ENCODE measurements at places on chromosomes 6 and 20.
A peak's percentile ranks its signal among the peaks of the same experiment; 100 is the strongest.

- no peak for DNase-seq
Measured at GRCh38 chr20:2132461-2132901, 30.9 kb downstream of the STK35 start.

DNA sequence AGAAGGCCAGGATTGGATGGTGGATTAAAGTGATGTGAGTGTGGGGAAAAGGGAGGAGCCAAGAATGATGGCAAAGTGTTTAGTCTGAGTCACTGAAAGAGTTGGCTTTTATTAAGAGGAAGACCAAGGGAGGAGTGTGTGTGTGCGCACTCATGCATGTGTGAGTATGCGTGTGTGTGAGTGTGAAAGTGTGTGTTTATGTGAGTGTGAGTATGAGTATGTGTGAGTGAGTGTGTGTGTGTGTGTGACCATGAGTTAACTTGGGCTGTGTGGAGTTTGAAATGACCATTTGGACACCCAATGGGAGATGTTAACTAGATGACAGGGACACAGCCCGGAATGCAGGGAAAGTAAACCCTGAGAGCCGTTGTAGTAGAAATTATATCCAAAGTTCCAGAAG lies 57.6 kb upstream of the EYA2 start:
- no peak for DNase-seq

GRCh38 chr6:41502917-41503671 lies 43.1 kb upstream of the FOXP4 start:
- DNase-seq: no peak

GRCh38 chr20:62058941-62059340 lies 6.7 kb downstream of the TAF4 start:
- DNase-seq: no peak

DNA sequence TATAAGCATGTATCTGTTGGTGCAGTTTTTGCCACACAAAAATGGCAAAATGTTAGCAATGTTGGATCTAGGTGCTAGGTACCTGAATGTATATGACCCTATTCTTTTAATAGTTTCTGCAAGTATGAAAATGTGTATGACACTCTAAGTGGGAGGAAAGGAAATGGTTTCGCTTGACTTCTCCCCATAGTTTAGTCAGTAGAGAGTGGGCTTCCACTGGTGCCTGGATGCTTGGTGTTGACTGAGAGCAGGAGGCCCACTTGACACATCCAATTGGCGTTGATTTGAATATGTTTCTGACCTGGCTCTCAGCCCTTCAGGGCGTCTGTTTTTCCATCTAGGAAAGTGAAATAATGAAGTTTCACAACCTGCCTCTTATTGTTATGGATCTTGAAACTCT lies 41.8 kb upstream of the GABRR1 start:
- peak; percentile 21 for DNase-seq

- DNase-seq: no peak
Measured at GRCh38 chr20:41221614-41222218, 84.4 kb downstream of the PLCG1 start.

DNA sequence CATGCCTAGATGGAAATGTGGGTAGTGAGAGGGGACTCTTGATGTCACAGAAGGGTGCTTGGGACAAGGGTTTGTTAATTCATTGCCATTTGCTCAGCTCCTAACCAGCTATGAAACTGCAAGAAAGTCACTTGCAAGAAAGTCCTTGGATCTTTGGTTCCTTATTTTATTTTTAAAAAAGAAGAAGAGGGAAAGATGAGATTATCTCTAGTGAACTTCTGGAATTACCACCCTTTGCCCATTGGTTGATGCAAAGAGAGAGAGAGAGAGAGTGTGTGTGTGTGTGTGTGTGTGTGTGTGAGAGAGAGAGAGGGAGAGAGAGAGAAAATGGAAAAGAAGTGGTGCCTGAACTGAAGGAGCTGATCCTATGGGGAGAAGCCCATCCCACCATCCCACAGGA lies 4.6 kb upstream of the SFT2D1 start:
- DNase-seq: peak; percentile 39

GRCh38 chr20:6439737-6440442 lies 317.1 kb upstream of the FERMT1 start:
- no peak for DNase-seq

- no peak for DNase-seq
Measured at GRCh38 chr6:28653876-28654275, 128.2 kb downstream of the GPX5 start.

GRCh38 chr20:18543932-18544331 lies 23.3 kb upstream of the SMIM26 start:
- no peak for DNase-seq

GRCh38 chr6:119443993-119444641 lies 94.6 kb upstream of the MAN1A1 start:
- DNase-seq: peak; percentile 50

- DNase-seq: peak; percentile 24
Measured at GRCh38 chr20:25695532-25696370, 902 bp downstream of the ZNF337 start.

DNA sequence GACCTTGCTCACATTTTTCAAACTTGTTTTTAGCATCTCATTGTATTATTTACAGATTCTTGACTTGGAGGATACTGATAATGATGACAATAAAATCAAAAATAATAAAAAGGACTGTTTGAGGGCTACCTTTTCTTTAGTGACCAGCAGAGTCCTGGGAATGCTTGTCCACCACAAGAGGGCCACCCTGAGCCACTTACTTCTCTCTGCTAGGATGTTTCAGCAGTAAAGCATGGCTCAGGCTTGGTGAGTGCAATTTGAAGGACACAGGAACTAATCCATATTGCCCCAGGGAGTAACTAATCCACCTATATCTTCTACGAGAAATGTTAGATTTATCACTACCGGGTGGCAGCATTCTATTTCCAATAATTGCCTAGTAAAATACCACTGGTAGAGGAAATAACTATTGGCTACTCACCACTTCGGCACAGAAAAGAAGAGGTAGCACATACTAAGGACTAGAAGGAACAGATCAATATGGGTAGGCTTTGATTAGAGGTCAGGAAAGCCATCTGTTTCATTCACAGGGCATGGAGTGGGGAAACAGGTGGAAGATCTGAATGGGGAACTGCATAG lies 5.8 kb upstream of the KIAA0408 start:
- peak; percentile 34 for DNase-seq

DNA sequence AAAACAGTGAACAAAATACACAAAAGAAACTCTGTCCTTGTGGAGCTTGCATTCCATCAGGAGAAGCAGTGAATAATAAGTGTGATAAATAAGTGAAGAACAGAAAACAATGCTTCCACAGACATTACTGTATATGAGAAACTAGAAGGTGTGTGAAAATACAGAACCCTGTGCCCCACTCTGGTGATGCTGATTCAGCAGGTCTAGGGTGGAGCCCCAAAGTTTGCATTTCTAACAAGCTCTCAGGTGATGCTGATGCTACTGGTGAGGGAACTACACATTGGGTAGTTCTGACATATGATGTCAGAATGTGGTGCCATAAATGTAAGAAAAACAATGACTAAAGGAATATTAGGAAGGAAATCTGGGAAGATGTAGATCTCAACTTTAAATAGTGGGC lies 601.4 kb upstream of the BTBD3 start:
- no peak for DNase-seq

GRCh38 chr6:159691963-159692287 lies 1.1 kb downstream of the SOD2 start:
- peak; percentile 20 for DNase-seq

DNA sequence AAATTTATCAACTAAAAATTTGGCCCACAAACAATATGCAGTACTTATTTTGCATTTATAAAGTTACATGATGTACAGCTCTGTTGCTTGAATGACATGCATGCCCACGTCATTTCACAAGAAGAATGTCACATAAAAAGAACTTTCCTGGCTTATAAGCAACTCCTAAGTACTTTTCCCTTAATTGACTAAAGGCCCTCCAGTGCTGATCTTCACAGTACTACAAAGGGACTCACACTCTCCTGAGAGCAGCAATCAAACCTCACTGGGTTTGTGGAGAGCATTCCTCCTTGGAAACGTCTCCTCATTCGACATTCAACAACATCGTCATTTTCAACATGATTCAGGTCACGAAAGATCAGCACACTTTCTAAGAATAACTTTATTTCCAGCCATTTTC lies 111.1 kb downstream of the IPCEF1 start:
- no peak for DNase-seq

DNA sequence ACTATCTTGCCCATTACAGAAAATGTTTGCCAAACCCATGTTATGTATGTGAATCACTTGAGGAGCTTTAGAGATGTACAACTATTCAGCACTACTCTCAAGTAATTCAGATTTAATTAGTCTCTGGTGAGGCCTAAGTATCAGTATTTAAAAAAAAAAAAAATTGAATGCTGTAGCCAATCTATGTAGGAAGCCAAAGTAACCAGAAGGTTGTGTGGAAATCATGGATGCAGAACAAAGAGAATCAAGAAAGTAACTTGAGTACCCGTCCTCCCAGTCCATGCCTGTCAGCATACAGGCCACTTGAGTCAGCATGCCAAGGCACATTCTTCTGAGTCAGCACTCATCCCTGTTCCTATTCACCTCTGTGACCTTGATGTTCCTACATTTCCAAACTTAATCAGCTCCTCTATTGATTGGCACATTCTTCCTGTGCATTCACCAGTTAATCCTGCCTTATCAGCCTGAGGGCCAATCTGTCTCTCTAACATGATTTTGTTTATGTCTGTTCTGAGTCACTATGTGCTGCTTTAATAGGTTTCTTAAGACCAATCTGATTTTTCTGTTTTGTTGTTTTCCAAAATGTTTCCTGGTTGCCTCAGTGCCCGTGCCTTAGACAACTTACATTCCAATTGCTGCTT lies 165.6 kb downstream of the KCNQ5 start:
- DNase-seq: no peak

DNA sequence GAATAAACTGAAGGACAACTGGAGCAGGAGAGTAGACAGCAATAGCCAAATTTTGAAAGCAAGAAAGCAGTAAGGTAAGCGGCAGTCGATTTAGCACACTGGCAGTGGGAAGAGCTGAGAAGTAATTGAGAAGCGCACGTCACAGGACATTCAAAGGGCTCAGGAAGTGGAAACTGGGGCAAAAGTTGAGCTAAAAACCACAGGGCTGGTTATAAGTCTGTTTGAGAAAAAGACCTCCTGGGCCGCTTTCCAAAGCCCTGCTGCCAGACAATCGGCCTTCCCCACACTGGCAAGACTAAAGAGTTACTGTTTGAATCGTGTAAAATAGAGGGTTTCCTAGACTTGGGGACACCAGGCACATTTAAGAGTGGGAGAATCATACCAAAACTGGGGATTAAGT lies 161.4 kb downstream of the DNAH8 start:
- peak; percentile 52 for DNase-seq

DNA sequence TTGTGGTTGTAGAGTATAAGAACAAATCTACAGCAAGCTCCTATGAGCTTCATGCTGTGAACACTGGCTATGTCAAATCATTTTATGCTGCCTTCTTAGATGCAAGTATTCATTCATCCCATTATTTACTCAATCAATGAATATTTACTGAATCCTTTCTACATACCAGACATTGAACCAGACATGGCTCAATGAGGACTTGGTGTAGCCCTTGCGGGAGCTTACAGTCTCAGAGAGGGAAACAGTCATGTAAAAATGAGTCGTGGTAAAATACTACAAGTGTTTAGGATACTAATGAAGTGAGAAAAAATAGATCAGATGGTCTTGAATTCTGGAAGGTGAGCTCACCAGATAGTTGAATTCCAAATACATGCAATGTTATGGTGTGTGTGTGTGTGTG lies 44.8 kb upstream of the ENPP1 start:
- no peak for DNase-seq

- DNase-seq: no peak
Measured at GRCh38 chr6:3535776-3536435, 79.1 kb upstream of the SLC22A23 start.

GRCh38 chr20:46057856-46058598 lies 29.0 kb downstream of the SLC12A5 start:
- DNase-seq: no peak

- no peak for DNase-seq
Measured at GRCh38 chr20:63119121-63119962, 96.6 kb downstream of the YTHDF1 start.

- no peak for DNase-seq
Measured at GRCh38 chr20:50388733-50389437, 121.3 kb upstream of the PTPN1 start.

- DNase-seq: no peak
Measured at GRCh38 chr6:39610221-39610620, 115.0 kb downstream of the KIF6 start.

DNA sequence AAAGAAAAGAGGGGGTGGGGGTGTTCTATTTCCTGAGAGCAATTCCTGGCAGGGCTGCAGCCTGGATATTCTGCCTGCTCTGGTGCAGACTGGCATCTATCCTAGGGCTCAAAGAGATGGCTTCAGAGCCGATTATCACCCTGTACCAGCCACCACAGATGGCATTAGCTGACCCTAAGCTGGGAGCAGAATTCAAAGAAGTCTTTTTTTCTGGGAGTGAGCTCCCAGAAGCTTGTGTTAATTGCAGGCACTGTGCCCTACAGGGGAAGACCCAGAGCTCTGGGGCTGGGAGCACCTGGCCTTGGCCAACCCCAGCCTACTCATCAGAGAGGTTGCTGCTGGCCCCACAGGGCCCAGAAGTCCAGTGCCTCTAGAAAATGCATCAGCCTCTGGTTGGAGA lies 85.9 kb downstream of the PXDC1 start:
- DNase-seq: no peak

DNA sequence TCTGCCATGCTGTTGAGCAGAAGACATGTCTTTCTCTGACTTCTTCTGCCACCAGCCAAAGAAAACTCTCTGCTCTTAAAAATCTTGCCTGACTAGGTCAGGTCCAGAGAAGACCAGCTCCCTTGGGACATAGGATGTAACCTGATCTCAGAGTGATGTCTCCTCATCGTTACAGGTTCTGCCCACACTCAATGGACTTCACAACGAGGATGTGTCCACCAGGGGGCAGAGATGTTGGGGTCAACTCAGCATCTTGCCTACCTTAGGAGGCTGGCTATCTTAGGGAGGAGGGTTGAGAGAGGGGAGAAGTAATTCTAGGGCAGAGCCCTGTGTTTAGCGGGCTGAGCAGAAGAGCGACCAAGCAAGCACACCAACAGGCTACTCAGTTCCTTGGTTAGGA lies 207.6 kb upstream of the CDH4 start:
- DNase-seq: no peak

GRCh38 chr6:127966616-127967015 lies 65.8 kb upstream of the THEMIS start:
- no peak for DNase-seq

- no peak for DNase-seq
Measured at GRCh38 chr6:151885234-151885633, 77.8 kb downstream of the ESR1 start.
